Amygdala (tissue), 56 donors: ENCODE measurements at places on chromosomes 6 and 20.

DNA sequence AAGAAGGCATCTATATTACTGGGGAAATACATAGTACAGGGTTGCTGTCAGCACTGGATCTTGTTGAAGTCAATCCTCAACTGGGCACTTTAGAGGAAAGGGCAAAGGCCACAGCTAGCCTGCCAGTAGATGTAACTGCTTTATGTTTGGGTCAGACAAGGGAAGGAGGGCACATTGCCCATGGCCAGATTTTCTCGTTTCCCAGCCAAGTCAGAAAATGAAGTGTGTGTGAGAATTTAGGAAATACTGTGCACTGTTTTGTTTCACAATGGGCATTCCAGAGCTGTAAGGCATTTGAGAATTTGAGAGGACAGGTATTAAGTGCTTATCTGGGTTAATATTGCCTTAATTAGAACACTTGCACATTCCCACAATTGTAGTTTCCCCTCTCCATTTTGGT, 183.9 kb upstream of the MCHR2 start:
- no peak for DNase-seq

GRCh38 chr20:38165089-38165965, at the start of gene TGM2:
Gene TGM2, minus strand, starts transcription at chr20:38165270. Its CDS starts 72 bp downstream, at chr20:38165198.
- no peak for DNase-seq

- DNase-seq = no peak
Measured at GRCh38 chr6:42086046-42087035, 36.0 kb downstream of the TAF8 start.

- DNase-seq = no peak
Measured at GRCh38 chr6:121485359-121485811, 49.9 kb downstream of the GJA1 start.
